ENCODE measurements at places on chromosomes 4 and X.

DNA sequence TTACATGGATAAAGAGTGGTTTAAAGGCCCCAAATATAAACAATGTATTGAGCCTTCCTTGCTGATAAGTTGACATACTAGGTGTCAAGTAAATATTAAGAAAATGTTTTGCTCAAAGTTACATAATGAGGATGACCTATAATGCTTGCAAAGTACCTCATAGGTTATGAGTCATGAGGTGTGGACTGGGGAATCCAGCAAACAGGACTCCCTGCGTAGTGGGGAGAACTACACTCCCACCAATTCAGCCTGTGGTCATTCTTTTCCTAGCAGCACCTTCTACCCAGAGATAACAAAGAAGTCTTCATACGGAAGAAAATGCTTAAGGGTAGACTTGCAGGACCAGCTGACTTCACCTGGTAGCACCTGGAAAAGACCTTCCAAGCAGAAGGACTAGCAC, 418.9 kb upstream of the CPEB2 start:
- no peak for DNase-seq

DNA sequence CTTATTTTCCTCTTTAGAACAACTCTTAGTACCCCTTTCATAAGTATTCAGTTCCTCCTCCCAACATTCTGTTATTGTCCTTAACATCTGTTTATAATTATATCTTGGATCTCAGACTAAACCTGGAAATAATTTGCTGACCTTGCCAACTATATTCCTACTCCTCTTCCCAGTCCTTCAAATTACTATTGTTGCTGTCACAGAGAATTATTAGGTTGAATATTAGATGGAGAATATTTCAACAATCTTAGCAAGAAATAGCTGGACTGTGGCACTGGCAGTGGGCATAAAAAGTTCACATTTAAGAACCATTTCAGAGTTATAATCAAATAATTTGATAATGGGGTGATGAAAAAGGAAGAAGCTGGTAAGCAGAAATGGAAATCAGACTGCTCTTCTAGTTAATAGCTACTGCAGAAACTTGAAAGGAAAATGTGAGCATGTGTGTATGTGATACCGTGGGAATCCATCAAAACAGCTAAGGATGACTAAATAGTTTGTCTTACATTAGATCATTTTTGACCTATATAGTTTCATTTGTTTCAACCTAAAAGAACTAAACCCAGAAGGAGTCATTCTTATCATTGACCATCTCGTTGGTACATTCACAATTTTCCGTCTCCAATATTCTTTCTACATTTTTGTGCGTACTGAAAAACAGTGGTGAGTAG, 43.3 kb upstream of the PRDM8 start:
- peak; percentile 39 for DNase-seq

DNA sequence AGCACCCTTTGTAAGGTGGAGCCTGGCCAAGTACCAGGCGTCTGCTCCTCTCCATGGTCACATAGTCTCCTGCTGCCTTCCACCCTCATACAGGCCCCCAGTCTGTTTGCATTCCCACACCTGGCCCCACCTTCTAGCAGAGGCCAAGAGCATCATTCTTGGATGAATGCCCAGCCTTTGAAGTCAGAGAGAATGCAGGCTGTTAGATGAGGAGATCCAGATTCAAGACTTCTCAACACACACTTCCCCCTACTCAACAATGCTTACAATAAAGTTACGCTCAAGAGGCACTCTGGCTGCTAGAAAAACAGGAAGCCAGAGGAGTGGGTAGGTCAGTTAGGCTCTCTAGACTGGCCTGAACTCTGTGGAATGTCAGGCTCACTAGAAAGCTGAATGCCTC, 43.3 kb downstream of the SHROOM4 start:
- no peak for DNase-seq

DNA sequence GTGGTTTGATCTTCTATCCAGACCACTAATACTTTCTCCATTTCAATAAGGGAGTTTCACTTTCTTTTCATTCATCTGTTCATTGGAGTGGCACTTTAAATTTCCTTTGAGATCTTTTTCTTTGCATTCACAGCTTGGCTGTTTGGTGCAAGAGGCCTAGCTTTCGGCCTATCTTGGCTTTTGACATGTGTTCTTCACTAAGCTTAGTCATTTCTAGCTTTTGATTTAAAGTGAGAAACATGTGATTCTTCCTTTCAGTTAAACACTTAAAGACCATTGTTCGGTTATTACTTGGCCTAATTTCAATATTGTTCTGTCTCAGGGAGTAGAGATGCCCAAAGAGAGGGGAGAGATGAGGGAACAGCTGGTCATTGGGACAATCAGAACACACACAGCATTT, 24.3 kb downstream of the CXCL13 start:
- DNase-seq = no peak

GRCh38 chr4:4254666-4255065, 6.6 kb upstream of the TMEM128 start:
- DNase-seq = no peak

- DNase-seq = no peak
Measured at GRCh38 chr4:10107111-10108091, 9.2 kb downstream of the WDR1 start.
